Mucosa of gallbladder (tissue), 1 donor: ENCODE measurements at places on chromosomes 5 and 9. TPM values are rescaled to one million over a fixed set of nuclear protein-coding genes. Genes with fewer than 3 reads are reported as not detected.

GGTA1 gene
- 8.4 TPM for total RNA-seq

LPAR1 gene
- 16.7 TPM for total RNA-seq

WDR38 gene
- not detected for total RNA-seq

TRPM3 gene
- 9.2 TPM for total RNA-seq

SPATA31C1 gene
- not detected for total RNA-seq

NME5 gene
- total RNA-seq, result 17.0 TPM

GLRA1 gene
- total RNA-seq, result not detected

TLE4 gene
- 47.9 TPM for total RNA-seq
